ENCODE measurements at places on chromosomes 13 and 19. TPM values are rescaled to one million over a fixed set of nuclear protein-coding genes. Genes with fewer than 3 reads are reported as not detected.

DNA sequence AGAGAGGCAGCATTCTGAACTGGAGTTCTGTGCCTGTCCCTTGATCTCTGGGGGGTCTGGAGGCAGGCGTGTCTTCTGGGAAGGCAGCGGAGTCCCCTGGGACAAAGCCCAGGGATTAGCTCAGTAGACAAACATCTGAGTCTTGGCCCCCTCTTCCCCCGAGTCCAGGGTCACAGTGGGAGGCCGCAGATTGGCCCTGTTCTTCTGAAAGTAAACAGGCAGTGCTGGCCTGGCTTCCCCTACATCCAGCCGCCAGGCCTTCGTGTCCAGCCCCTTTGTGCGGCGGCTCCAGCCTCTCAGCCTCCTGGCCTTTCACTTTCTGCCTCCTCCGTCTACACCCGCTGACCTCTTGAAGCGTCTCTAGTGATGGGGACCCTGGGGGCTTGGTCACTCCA lies 989 bp downstream of the NFILZ start:
- no peak for DNase-seq

DNA sequence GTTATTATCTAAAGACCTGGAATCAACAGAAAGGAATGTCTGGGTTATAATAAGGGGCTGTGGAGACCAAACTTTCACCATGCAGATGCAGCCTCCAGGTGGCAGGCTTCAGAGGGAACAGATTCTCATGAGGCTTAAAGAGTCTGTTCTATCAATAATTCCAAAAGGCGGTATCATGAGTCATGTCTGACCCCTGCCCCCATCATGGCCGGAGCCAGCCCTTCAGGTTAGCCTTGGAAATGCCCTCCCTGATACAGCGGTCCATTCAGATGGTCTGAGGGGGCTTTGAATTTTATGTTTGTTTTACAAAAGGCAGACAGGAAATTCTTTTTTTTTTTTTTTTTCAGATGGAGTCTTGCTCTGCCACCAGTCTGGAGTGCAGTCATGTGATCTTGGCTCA lies 21.7 kb upstream of the LAMP1 start:
- no peak for DNase-seq

DNA sequence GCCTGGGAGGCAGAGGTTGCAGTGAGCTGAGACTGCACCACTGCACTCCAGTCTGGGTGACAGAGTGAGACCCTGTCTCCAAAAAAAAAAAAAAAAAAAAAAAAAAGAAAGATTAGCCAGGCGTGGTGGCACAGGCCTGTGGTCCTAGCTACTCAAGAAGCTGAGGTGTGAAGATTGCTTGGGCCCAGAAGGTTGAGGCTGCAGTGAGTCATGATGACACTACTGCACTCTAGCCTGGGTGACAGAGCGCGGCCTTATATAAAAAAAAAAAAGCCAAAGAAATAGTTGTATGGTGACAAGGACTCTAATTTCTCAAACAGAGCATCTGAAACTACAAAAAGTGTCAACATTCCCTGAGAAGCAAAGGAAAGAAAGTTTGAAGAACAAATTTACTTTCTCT lies 3.4 kb downstream of the PBX4 start:
- no peak for DNase-seq

DNA sequence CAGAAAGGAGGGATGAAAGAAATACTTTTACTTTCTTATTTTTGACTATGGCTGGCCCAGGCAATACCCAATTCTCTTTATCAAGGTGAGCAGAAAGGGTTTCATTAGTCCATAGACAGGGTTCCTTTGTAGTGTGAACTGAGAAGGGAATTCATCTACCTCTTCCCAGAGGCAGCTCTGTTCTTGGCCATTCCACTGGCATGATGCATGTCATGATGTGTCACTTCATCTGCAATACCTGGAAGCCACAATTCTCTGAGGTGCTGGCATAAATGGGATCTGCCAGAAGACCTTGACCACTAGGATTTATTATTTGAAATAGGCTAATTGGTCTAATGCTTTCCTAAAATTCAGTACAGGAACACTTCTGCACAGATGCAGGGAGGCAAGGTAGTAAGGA lies 542.8 kb downstream of the RFC3 start:
- DNase-seq, result no peak

Gene CLEC17A
- 47.6 TPM for polyA plus RNA-seq
